ELF-1 (cell line): ENCODE measurements at places on chromosomes 16 and 17.

- no peak for DNase-seq
Observed at GRCh38 chr17:50362661-50363060, 10.3 kb downstream of the MRPL27 start.

DNA sequence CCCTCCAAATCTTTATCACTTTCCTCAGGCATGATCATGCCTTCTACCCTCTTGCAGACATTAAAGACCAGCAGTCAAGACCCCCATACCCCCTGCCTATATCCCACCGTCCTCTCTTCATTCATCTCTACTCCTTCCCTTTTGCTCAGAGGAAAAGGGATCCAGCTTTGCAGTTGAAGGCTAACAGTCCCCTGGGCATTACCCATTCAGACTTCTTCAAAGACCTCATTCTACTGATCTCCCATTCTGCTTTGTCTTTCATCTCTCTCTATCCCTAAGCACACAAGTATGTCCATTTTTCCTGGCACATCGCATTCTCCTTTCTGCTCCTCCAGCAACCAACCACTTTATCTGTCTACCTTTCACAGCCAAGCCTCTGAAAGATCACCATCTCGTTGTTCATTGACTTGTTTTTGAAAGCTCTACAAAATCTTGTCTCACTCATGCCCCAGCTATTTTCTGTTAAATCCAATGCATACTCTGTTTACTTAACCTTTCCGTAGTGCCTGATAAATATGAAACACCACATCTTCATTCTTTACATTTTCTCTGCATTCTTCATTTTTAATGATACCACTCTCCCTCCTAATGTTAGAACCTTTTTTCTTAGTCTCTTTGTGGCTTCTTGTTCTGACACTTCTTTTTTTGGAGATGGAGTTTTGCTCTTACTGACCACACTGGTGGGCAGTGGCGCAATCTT, 14.1 kb upstream of the LCMT1 start:
- DNase-seq = no peak

DNA sequence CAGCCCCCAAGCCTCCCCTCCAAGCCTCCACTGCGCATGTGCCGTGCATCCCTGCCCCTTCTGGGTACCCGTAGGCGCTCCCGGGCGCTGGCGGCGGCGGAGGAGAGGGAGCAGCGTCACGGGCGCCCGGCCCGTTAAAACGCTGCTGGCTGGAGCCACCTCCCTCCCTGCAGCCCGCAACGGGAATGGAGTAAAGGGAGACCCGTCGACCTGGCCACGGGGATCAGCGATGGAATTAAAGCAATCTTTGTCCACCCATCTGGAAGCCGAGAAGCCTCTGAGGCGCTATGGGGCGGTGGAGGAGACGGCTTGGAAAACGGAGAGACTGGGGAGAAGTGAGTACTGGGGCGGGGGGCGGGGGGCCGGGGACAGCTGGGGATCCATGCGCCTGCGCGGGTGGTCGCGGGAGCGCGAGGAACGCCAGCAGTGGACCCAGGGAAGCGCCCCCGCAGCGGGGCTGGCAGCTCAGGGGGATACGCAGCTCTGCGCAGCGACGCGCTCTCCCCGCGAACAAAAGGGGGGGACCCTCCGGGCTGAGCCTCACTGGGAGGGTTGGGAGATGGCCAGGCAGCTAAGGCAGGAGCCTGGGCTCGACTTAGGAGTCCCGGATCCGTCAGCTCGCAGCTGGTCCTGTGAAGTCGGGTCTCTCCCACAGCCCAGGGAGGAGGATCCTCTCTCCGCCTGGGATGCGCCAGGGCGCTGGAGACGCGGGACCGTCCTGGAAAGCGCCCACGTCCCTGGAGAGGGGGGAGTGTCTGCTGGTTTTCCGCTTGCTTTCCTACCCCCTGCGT, at the start of gene BMERB1:
BMERB1 (plus strand) TSS at position 164 of the 791 bp plus-strand sequence; CDS start at position 230, 66 bp downstream.
- DNase-seq = peak; percentile 46

DNA sequence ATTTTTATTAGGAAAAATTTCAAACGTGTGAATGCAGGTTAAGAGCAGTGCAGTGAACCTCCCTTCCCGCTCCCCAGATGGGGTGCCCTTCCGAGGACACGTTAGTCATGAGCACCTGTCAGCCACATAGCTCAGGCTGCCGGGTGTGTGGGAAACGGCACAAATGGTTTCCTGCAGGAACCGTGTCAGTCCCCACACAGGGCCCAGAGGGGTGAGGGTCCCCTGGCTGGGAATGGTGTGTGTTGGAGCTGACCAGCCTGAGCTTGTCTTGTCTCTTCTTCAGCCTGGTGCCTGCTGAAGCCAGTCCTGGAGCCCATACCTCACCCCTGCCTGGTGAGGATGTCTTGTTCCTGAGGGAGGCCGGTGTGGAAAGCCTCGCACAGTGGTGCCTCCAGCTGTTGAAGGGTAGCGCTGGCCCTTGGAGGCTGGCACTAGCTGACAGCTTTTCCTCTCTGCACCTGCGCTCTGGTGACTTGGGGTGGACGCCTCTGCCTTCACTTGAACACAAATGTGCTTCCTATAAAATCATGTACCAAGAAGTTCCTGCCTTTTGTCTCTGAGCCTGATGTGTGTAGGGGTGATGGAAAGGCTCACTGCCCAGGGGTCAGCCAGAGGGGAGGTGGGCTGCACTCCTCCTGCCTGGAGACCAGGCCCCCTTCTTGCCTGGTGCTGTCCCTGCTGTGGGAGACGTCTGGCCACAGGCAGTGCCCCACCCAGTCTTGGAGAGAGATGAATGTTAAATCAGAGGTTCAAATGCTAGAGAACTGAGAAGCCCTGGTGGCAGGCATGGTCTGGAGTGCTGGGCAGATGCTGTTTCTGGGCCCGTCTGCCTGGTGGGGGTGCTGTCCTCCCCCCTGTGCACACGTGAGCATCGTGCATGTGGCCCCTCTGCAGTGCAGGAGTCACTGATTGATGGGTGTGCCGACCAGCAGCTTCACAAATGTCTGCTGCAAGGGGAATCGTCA, 102.6 kb upstream of the ZNF750 start:
- no peak for DNase-seq

GRCh38 chr17:69066482-69066881, 5.8 kb upstream of the ABCA9 start:
- DNase-seq = no peak

DNA sequence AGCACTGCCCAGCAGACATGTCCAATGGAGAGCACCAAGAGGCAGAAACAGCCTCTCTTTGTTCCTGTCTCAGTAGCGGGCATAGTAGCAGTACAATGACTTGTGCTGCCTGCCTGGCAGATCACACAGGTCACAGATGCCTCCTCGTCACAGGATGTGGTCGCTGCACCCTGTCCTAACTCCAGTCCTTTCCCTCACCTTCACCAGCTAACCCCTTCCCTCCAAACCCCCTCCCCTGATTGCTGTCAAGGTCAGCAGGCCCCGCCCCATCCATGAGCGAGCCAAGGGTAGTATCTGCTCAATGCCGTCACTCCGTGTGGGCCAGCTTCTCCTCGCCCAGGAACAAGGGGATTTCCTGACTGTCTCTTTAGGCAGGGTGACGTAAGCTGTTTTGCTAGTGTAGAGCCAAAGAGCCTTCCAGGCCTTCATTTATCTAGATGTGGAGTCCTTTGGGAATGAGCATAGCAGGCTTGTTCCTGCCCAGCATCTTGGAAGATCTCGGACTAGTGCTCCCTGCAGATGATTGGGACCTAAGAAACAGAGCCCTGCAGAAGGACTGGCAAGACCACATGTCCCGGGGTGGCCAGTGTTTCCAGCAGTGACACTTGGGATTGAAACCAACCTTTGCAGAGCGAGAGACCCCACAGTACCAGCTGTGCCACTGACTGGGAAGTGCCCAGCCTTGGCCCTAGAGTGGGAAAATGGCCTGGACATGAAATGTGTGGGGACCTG, 75.9 kb upstream of the TNRC6C start:
- no peak for DNase-seq

DNA sequence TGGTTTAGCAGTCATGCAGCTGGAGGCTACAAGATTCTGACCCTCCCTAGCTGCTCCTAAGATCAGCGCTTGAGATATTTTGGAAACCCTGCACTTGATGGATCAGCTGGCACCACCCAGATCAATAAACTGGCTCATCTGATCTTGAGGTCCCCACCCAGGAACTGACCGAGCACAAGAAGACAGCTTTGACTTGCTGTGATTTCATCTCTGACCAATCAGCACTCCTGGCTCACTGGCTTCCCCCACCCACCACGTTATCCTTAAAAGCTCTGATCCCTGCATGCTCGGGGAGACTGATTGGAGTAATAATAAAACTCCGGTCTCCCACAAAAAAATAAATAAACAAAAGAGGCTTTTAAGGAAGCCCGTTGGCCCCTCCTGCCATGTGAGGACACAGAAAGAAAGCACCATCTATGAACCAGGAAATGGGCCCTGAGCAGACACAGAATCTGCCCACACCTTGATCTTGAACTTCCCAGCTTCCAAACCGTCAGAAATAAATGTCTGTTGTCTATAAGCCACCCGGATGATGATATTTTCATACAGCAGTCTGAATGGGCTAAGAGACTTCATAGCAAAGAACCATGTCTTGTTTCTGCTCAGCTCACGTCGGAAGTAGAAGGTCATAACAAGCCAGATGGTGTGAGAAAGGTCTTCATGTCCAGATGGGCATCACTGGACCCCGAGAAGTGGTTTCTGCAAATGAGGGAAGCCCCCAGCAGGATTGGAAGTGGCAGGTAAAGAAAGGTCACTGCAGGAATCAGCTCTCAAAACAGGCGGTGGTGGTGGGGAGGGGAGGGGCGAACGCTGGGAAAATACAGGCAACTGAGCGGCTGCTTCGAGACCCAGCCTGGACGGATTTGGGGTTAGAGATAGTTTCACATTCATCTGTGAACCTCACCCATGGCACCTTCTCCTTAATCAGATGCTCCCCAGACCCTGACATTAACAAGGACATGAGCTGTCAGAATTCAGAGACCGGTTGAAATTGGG, 19.8 kb upstream of the RPH3AL start:
- no peak for DNase-seq

DNA sequence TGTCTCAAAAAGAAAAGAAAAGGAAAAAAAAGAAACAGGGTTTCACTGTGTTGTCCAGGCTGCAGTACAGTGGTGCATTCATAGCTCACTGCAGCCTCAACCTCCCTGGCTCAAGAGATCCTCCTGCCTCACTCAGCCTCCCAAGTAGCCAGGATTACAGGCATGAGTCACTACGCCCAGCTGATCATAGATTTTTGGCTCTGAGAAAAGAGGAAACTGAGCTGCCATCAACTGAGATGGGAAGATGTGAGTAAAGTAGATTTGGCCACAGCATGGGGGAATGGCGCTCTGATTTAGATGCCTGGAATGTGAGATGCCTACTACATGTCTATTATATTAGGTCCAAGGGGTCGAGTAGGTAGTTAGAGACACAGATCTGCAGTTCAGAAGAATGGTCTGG, 5.9 kb upstream of the NAGS start:
- DNase-seq = no peak

DNA sequence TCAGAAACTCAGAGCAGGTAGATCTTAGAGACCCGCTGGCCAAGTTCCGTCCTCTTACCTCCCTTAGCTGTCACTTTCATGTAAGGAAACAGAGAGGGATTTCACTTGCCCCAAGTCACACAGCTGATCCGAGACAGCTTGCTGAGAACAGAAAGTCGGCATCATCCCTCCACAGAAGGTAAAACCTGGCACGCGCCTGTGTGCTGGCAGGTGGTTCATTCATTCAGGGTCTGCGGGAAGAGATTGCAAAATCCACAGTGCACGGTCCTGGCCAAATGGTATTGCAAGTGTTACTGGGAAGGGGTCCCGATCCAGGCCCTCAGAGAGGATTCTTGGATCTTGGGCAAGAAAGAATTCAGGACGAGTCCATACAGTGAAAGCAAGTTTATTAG, 139.4 kb upstream of the RPH3AL start:
- DNase-seq = no peak

DNA sequence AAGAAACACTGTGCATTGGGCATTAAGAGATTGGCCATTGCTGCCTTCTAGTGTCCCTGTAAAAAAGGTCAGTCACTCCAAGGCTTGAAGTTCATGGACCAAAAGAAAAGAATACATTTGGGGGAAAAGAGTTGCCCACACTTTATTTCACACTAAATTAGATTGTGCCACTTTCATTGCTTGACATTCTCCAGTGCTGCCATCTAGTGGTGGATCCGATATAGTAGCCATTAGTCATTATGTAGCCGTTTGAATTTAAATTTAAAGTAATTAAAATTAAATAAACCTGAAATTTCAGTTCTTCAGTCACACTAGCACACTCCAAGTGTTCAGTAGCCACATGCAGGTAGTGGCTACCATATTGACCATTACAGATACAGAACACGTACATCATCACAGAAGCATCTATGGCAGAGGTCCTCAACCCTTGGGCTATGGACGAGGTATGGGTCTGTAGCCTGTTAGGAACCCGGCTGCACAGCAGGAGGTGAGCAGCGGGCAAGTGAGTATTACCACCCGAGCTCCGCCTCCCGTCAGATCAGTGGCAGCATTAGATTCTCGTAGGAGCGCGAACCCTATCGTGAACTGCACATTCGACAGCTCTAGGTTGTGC, 21.9 kb upstream of the CDH5 start:
- DNase-seq = no peak

DNA sequence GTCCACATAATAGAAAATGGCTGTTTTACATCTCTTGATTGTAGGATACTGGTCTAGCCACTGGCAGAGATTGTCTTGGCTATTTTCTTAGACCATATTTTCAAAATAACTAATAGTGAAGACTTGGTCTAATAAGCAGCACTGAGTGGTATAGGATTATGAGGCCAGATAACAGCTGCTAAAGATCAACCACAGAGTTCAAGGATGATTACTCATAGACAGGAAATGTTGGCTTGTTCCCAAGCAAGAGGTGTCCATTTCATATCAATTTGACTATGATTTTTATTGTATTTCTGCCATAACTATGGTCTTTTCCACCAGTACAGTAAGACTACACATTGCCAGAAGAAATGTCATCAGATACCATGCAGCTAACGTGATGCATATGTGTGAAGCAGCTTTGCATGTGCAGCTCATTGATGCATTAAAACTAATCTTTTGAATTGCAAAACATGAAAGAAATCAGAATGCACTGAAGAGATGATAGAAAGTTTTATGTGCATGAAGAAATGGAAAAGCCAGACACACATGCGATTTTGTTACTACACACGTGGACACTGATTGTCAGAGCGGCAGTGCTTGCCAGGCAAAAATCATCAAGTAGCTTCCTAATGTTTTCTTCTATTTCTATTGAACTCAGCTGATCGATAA, 693.3 kb downstream of the CDH11 start:
- no peak for DNase-seq

DNA sequence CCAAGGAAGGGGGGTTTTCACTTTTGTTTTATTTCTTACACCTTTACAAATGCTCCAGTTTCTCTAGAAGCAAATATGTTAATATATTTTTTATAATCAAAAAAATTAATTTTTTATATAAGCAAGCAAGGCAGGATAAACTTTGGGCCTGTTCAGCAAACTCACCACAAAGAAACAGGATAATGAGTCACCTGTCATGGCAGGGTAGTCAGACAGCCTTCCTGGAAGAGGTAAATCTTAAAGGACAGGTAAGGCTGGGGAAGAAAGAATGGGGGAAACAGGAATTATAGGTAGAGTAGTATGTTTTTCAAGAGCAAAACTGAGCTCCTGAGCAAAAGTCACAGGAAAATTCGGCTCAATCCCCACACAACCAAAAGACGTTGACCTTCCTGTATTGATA, 186.3 kb upstream of the SOX9 start:
- no peak for DNase-seq
